ENCODE measurements at places on chromosomes 5 and 9.

DNA sequence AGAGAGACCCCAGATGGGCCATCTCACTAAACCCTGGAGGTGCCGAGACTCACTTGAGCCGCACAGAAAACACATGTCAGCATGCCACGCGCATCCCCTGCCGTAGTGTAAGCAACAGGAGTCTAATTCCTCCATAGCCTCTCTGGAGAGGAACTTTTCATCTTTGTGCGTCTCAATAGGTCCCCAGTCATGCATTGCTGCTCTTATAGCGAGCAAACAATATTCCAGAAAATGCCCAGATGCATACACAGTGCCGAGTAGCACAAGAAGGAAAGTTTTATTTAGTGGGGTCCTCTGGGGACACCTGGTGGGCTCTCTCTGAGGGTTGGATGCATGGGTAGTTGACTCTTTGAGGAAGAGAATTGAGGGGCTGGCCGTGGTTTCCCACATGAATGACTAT lies 97.9 kb upstream of the DAP start:
- DNase-seq: no peak

GRCh38 chr5:132394667-132395259 lies 25.3 kb downstream of the SLC22A5 start:
- no peak for DNase-seq

DNA sequence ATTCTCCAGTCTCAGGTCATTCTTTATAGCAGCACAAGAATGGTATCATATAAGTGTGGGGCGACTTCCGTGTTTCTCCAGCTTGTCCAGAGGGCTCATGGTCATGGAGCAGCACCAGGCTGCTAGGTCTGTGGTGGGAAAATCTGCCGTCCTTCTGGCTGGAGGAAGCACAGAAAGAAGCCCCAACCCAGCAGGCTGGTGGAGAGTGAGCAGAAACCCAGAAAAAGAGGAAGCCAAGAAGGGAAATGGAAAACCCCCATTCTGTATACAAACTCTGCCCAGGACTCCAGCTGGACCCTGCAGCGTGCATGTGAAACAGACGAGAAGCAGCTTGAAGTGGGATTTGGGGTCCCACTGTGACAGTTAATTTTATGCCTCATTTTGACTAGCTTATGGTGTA lies 34.3 kb upstream of the OLFM1 start:
- DNase-seq: no peak

DNA sequence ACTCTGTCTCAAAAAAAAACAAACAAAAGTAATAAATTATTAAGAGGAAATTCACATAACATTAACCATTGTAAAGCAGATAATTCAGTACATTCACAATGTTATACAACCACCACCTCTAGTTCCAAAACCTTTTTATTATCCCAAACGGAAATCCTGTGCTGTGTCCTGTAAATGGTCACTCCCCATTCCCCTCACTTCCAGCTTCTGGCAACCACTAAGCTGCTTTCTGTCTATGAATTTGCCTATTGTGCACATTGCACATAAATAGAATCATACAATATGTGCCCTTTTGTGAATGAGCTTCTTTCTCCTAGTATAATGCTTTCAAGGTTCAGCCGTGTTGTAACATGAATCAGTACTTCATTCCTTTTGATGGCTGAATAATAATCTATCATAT lies 20.8 kb downstream of the C9orf152 start:
- DNase-seq: no peak

- no peak for DNase-seq
Observed at GRCh38 chr5:31781772-31782171, 142.8 kb downstream of the PDZD2 start.

DNA sequence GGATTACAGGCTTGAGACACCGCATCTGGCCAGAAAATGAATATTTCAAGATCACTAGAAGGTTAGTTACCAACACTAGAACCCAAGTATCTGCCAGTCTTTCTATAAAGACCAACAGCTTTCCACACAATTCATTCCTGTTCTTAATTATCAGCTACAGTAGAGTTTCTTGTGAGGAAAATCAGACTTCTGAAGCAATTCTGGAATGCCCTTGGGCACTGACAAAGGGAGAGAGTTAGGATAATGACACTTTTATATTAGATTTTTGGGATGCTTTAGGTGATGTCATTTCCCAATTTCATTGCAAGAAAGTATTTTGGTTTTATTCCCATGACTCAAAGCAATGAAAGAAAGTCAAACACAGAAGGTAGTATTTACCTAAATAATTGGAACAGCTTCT lies 497.0 kb upstream of the TUSC1 start:
- DNase-seq: no peak
